ENCODE measurements at places on chromosomes 5 and 9.

- peak; percentile 5 for DNase-seq
Observed at GRCh38 chr9:100739666-100740065, 161.8 kb downstream of the CAVIN4 start.

GRCh38 chr5:36152324-36153297 is 700 bp downstream of the SKP2 start:
- DNase-seq, result peak; percentile 21

GRCh38 chr9:69211424-69212036 is 37.5 kb downstream of the TJP2 start:
- DNase-seq, result no peak

DNA sequence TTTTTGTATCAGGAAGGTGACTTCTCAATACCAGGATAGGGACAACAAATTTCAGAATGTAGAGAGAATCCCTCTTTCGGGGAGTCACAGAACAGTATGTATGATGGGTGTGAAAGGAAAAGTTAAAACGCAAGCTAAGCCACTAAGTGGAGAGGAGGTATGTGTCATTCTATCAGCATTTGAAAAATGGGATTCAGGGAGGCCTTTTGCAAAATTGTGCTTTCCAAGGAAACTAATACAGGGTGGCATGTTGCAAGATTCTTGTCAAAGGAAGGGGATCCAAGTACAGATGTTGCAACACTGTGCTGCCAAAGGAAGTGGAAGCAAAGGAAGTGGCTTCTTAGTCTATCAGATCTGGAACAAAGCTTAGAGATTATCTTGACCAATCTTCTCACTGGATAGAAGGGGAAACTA is 12.6 kb upstream of the TNIP1 start:
- DNase-seq, result peak; percentile 93

DNA sequence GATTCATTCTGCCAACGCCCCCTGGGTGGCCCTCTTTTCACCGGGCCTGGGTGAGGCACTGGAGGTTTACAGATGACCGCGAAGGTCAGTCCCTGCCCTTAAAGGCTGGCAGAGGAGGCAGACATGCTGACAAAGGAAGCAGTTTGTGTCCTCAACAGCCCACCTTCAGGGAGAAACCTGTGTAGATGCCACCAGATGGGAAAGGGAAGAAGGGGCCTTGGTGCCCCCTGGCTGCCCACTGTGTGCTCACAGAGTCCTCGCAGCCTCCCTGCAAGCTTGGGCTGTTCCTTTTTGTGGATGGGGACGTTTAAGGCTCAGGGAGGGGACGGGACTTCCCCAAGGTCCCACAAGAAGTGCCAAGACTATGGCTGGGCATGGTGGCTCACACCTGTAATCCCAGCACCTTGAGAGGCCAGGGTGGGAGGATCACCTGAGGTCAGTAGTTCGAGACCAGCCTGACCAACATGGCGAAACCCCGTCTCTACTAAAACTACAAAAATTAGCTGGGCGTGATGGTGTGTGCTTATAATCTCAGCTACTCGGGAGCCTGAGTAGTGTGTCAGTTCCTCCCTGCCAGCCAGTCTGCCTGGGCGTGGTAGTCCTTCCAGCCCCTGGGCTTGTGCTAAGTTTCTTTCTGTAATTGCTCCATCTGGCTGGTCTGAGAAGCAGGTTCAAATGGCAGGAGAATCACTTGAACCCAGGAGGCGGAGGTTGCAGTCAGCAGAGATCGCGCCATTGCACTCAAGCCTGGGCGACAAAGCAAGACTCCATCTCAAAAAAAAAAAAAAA is 36.2 kb downstream of the NEK6 start:
- no peak for DNase-seq

- DNase-seq, result peak; percentile 74
Observed at GRCh38 chr9:29044959-29045358, 1471.7 kb upstream of the C9orf72 start.

- DNase-seq, result no peak
Observed at GRCh38 chr9:371349-371748, 156.7 kb downstream of the DOCK8 start.

GRCh38 chr5:105924366-105924765 is 1746.4 kb downstream of the EFNA5 start:
- DNase-seq, result peak; percentile 48
